ENCODE measurements at places on chromosomes 6 and 20.

- DNase-seq: no peak
Measured at GRCh38 chr20:22949331-22950109, 85.6 kb upstream of the SSTR4 start.

DNA sequence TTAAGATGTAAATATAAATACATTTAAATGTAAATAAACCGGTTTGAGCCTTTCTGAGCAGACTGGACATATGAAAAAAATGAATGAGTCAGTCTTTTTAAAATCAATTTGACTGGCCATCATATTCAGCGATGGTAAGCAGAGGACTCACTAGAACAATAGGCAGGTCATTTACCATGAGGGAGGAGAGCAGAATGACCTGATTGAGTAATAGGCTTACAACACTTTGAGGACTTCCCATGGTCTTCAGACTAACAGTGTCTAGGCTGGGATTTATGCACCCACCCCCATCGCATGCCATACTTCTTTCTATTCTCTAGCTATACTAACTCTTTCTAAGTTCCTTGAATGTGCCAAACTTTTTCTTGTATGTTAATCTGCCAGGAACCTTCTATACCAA is 241.9 kb upstream of the RAB32 start:
- DNase-seq: no peak

DNA sequence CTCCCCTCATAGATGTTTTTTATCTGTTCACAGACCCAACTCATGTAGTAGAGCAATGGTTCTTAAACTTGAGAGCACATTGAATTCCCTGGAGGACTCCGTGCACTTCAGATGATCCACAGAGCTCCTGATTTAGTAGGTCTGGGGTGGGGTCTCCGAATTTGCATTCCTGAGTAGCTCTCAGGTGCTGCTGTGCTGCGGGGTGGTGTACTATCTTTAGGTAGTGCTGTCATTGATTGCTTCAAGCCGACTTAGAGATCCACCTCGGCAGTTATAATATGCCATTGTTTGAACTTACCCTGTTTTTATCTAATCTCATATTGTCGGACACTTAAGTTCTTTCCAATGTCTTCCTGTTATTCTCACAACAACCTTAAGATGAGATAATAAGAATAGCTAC is 45.0 kb downstream of the BMP2 start:
- DNase-seq: no peak

- DNase-seq: no peak
Measured at GRCh38 chr6:135087803-135088202, 33.2 kb upstream of the HBS1L start.

DNA sequence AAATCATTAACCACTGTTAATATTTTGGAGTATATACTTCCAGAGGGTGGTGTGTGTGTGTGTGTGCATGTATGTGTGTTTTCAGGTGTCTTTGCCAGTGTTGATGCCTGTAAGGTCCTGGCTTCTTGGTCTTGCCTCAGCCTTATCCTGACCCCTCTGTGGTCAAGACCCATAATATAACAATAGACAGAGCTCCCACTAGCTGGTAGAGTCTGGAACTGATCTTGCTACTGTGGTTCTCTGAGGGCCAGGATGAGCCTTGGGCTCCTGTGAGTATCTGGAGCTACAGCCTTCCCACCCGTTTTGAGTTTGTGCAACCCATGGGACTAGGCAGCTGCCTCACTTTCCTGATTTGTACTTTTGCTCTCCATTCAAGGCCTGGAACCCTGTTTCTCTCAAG is 191.0 kb downstream of the IBTK start:
- no peak for DNase-seq

- no peak for DNase-seq
Measured at GRCh38 chr6:67201563-67201962, 1433.5 kb upstream of the ADGRB3 start.

- DNase-seq: no peak
Measured at GRCh38 chr6:117918454-117918853, 11.4 kb downstream of the SLC35F1 start.

- no peak for DNase-seq
Measured at GRCh38 chr6:4870821-4871494, 94.8 kb downstream of the CDYL start.

- peak; percentile 78 for DNase-seq
Measured at GRCh38 chr6:109308018-109308492, 74.2 kb downstream of the CD164 start.

GRCh38 chr20:36455972-36456625 is 85.2 kb upstream of the MYL9 start:
- DNase-seq: no peak

GRCh38 chr6:36241728-36242127 is 28.1 kb upstream of the PNPLA1 start:
- peak; percentile 24 for DNase-seq

DNA sequence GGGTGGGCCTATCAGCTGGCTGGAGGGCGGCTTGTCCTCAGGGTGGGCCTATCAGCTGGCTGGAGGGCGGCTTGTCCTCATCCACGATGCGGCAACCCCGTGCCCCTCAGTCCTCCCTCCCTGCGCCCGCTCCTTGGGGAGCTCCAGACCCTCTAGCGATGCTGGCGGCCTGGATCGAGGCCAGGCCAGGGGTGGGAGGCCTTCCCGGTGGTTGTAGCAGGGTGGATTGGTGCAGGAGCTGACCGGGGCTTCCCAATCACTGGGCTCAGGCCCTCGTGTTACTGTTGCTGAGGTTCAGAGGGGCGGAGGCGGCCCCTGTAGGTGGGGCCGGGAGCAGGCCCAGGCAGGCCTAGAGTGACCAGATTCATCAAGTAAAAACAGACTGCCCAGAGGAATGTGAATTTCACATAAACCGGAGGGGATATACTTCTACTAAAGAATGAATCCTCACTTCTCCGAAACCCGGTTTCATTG is 8.8 kb downstream of the SLC17A9 start:
- DNase-seq: no peak

- DNase-seq: no peak
Measured at GRCh38 chr6:34519971-34520644, 36.0 kb downstream of the SPDEF start.

DNA sequence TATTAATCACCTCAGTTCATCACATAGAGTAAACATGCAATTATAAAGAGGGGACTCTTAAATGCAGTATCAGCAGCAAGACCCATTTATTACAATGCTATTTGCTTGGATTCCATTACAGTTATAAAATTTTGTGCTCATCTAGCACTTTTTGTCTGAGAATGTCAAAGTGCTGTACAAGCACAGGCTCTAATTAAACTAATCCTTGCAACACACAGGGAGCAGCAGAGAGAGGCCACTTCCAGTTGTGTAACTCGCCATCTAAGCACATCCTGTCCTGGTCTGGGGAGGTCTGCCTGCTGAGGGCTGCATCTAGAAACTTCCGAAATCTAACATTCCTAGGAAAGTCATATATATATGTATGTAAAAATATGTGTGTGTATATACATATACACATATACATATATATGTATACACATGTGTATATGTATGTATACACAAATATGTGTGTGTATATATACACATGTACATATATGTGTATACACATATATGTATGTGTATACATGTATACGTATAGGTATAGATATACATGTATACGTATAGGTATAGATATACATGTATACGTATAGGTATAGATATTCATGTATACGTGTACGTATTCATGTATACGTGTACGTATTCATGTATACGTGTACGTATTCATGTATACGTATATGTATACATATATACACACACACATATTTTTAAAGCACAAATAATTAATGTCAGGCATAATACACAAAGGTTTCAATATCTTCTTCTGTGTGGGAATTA is 136.4 kb upstream of the JARID2 start:
- no peak for DNase-seq

- DNase-seq: no peak
Measured at GRCh38 chr6:112439432-112439831, 92.3 kb downstream of the RFPL4B start.

GRCh38 chr6:23637296-23637695 is 488.7 kb upstream of the NRSN1 start:
- DNase-seq: no peak

DNA sequence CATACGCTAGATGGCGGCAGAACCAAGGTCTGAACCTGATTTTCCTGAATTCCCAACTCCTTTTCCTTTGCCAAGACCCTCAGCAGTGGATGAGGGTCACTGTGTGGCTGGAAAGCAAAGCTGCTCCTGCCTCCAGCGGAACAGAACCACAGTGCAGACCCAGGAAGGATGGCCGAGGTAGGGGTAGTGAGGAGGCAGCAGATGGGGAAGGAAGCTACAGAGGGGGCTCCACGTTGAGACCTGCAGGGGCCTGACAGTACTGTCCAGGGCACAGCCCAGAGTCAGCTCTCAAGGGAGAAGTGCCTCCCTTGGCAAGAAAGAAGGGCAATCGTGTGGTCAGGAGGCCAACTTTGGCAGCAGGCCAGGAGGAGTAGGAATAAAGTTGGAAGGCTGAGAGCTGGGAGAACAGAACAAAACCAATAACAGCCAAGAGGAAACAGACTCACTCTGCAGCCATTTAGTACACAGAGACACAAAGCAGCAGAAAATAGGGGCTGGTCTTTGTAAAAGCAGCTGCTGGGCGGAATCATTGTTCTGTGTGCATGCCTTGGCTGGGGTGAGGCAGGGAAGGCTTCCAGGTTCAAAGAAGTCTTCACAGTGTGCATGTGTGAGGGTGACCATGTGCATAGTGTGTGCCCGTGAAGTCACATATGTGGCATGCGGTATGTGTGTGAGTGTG is 3.1 kb downstream of the GABRR2 start:
- no peak for DNase-seq

GRCh38 chr6:104229057-104229456 is 630.7 kb downstream of the HACE1 start:
- DNase-seq: no peak

GRCh38 chr20:24806705-24807676 is 142.1 kb upstream of the CST7 start:
- DNase-seq: no peak

DNA sequence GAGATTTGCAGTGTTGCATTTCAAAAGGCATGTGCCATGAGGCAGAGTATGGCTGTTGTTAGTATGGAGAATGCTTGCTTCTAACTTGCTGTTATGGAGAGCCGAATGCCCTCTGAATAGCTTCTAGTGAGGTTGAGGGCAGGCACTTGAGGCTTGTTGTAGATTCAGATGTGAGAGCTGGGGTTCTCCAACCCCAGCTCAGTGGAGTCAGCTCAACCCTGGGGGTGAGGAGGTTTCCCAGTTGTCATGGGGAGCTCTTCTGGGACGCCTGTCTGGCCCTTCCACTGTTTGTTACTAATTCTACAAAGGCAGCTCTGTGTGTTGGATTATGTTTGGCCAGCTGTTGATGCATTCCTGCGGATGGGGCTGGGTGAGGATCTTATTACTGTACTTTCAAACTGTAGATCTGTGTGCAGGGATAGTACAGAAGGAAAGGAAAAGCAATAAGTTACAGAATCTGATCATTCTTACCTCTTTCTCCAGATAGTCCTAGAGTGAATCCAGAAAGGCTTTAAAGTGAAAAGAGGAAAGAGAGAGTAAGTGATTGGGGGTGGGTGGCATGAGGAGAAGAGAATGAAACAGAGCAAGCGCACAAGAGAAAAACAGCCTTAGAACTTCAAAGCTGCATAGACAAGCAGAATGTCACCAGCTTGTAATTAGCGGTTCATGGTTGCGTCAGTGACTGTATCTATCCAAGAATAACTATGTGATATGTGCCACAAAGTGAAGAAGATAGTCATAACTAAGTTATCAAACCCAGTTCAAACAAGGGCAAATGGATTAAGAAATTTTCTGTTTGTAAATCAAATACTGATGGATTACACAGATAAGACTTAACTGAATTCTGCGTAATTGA is 148.7 kb downstream of the PRL start:
- no peak for DNase-seq

DNA sequence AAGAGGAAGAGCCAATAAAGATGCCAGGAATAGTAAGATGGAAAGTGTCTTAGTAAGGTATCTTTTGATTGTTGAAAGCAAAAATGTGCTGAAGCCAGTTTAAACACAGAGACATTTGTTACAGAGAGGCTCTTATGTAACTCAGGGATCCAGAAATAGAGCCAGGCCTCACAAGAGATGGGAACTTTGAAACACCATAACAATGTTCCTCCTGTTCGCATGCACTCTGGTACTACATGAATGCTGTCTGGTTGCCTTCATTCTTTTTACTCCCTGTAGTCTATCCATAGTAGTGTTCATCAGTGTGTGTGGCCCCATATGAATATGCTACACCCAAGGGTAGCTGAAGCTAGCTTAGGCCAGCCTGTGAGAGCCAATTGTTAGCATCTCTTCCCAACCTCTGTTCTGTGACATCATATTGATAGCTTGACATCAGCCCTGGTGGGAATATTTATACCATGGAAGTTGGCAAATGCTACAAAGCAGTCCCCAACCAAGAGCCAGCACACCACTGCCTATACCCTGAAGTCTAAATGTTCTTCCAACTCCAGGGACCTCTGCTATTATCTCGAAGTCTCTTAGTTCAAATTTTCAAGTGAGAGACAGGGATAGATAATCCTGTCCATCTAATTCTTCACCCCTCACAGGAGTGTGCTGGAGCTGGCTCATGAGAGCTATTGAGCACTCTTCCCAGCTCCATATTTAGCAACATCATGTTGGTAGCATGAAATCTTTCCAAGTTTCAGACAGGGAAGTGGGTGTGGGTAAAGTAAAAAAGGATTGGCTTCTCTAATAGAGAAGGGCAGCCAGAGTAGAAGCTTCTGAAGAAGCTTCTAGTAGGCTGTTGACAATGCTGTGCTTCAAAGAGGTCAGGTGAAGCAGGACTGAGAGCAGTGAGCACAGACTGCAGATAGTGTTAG is 7.0 kb downstream of the NDUFAF5 start:
- DNase-seq: no peak

- DNase-seq: no peak
Measured at GRCh38 chr6:75201021-75201420, 4.8 kb downstream of the COL12A1 start.

- DNase-seq: no peak
Measured at GRCh38 chr6:36725581-36725980, 28.0 kb downstream of the RAB44 start.

DNA sequence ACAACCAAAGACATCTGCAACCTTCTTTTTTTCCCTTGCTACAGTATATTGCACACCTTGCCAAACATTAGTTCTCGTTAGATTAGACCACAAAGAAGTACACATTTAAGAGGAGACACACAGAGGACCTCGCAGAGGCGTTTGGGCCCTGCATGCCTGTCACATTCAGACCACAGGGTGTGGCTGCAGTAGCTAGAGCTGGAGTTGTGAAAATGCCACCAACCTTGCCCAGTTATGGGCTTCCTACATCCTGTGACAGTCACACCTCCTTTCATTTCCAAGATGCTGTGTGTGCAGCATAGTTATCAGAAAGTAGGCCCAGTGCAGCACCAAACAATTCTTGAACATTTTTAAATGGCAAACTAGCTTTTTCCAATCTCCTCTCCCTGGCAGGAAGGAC is 2.4 kb downstream of the SYNE1 start:
- no peak for DNase-seq

- no peak for DNase-seq
Measured at GRCh38 chr6:8589941-8590729, 154.8 kb upstream of the SLC35B3 start.

GRCh38 chr6:75084872-75085381 is 120.9 kb downstream of the COL12A1 start:
- DNase-seq: no peak

DNA sequence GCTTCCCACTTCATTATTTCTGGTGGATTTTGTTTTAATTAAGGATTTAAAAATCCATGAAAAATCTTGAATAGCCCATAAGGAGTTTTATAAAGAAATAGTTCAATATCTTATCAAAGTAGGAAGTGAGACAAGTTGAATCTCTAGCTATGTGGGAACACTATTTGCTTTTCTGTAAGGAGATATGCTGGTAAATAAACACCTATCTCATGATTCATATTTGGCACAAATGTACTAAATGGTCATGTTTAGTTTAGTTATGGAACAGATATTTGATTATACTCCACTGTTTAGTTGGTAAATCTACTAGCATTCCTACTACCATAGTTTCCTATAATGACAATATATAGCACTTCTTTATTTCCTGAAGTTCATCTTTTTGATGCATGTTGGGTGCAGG is 239.9 kb upstream of the CEP162 start:
- no peak for DNase-seq

Data from erythroblast (primary cell).